ENCODE measurements at places on chromosomes 13 and 19.

GRCh38 chr13:78185700-78186099, 267.1 kb upstream of the EDNRB start:
- no peak for DNase-seq

DNA sequence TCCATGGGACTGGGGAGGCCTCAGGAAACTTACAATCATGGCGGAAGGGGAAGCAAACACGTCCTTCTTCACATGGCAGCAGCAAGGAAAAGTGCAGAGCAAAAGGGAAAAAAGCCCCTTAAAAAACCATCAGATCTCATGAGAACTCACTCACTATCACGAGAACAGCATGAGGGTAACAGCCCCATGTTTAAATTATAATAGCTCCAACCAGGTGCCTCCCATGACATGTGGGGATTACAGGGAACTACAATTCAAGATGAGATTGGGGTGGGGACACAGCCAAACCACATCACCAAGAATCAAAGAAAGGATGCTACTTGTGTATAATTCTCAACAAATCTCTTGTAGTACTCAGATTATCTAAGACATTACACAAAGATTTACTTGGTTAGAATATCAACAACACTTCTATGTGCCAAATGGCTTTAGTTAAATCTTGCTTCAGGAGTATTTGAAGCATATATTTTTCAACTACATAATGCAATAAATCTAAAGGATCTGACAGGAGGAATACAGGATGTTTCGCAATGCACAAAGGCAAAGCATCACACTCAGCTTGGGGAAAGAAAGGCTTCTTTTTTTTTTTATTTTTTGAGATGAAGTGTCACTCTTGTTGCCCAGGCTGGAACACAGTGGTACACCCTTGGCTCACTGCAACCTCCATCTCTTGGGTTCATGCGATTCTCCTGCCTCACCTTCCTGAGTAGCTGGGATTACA, 180.0 kb downstream of the LHFPL6 start:
- DNase-seq, result no peak

- DNase-seq, result no peak
Measured at GRCh38 chr19:50706387-50706786, 13.2 kb downstream of the SHANK1 start.

DNA sequence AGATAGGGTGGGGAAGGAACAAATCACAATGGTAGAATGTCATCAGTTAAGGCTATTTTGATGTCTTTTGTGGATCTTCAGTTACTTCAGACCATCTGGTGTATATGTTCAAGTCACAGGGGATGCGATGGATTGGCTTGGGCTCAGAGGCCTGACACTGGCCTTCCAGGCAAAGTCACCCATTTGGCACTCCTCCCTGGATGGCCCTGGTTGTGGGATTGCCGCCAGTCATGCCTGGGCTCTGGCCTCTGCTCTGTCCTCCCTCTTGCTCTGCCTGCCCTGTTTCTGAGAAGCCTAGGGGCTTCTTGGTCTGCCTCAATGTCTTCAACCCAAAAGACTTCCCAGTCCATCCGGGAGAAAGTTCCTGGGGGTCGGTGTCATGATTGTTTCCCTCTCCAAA, 50.2 kb downstream of the ZNF146 start:
- no peak for DNase-seq

DNA sequence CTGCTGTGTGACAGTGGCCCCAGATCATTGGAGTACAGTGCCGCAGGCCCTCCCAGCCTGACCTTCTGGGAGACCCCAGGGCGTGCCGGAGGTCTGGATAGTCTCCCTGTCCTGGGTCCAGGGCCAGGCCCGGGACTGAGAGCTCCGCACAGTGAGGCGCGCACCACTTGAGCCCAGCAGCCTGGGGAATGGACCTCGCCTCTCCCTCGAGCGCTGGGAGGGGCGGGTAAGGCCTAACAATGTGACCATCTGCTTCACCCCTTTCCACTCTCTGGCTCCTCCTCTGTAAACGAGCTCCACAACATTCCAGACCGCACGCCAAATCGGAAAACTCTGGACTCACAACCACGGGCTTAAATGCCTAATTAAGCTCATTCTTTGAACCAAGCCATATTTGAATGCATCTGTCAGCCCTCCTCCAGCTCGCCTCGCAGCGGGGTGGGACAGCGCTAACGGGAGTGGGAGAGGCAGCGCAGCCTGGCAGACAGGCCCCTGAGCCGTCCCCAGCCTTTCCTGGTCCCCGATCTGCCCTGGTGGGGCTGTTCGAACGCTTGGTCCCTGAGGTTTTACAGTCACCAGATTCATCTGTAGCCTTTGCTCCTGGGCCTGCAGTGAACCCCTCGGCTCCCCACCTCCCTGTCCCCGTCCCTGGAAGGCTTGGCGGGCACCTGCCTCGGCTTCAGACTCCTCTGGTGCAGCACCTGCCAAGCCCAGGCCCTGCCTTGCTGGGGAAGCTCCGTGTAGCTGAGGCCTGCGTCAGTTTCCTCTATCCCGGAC, 120.7 kb upstream of the VSTM2B start:
- no peak for DNase-seq

DNA sequence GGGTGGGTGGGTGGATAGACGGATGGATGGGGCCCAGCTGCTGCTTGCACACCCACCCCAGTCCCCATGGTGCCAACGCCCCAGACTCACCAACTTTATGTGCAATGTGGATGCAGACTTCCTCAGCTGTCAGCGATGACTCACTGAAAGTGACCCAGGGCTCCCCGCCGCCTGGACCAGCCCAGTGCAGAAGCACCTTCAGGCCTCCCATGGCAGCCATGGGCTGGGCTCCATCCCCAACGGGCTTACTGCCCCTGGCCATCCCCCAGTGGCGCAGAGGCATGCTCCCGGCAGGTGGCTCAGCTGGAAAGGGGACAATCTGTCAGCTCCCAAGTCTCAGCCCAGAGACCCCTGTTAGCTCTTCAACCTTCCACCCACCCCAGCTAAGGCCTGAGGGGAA, 2.2 kb downstream of the TYK2 start:
- no peak for DNase-seq

GRCh38 chr13:71290963-71291841, 575.8 kb downstream of the DACH1 start:
- DNase-seq, result no peak

DNA sequence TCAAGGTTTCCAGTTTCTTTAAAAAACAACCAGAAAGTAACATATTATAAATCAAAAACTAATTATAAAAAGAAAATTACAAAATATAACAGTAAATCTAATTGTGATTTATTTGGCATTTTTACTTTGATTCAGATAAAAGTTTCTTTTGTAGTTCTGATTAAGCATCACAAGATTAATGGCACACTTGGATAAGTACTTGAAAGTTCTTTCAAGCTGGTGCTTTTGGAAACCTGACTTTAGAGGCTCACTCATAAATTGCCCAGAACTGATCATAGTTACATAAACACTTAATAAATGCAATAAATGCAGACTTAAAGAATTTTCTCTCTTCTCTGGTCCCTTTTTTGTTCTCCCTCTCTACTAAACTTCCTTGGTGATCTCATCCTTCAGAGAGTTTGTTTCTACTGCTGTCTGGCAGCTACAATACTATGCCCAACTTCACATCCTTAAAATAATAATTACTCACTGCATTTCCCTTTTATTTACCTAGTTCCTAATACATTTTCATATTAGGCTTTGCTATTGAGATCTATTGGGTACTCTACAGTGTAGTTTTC, 1417.0 kb downstream of the EFNB2 start:
- no peak for DNase-seq

- DNase-seq, result peak; percentile 10
Measured at GRCh38 chr13:90868321-90868920, 479.1 kb upstream of the MIR17HG start.

DNA sequence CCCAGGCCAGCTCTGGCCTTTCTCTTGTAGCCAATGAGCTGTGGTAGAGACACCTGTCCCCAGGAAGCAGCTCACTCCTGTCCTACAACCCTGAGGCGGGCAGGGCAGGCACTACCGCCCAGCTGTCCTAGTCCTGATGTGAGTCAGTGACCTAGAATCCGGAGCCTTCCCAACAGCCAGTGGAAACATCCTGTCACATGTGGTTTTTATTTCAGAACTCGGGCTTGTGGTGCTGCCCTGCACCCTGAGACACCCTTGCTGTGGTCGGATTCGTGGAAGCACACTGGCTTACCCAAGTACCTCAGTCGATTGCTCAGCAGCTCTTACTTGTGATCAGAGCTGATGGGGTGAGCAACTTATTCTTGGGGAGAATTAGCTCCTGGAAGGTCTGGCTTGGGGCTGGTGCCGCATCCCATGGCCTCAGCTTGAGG, 83.6 kb upstream of the ARHGEF7 start:
- peak; percentile 63 for DNase-seq

DNA sequence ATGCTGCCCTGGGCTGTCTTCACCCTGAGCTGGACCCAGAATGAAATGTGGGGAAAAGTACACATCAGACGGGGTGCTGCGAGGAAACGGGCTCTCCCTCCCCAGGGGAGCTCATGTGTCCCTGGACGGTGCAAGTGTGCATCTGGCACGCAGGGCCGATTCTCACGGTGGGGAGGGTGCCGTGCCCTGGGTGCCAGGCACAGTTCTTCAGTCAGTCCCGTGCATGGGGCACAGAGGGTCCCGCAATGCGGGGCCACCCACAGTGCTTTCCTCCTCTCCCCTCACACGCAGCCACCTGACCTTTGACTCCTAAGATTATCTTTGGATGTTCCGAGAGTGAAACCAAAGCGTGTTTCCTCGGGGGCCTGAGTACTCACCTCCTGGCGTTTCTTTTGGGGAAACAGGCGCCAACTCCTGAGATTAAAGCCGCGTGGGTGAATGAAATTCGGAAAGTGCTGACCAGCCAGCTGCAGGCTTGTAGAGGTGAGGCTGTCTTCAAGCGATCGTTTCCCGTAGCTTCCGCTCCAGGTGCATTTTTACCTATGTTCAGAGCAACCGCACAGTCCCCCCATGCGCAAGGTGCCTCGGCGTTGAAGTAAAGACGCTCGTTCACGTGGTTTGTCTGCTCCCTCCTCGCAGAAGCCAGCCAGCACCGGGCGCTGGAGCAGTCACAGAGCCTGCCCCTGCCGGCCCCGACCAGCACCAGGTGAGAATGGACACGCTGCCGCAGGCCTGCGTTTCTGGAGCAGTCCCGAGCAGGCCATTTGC, 17.5 kb upstream of the F7 start:
- no peak for DNase-seq

DNA sequence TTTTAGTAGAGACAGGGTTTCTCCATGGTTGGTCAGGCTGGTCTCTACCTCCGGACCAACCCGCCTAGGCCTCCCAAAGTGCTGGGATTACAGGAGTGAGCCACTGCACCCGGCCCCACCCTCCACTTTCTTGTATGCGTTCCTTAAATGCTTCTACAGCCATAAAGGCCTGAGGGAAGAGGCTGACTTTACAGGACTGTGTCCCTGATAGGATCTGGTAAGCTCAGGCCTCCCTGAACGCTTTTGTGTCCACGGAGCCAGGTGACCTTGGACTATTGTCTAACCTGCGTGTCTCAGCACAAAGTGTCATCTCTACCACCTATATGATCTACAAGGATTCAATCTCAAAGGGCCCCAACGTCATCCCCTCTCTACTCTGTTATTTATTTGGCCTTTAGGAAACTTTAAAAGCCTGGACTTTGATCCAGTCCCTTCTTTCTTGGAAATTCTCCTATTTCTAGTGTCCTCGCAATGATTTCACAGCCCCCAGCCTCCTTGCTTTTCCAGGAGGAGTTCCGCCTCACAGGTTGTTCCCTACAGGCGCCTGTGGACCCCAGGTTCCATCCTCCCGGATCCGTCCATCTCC, 701 bp downstream of the ZNF552 start:
- DNase-seq, result no peak

DNA sequence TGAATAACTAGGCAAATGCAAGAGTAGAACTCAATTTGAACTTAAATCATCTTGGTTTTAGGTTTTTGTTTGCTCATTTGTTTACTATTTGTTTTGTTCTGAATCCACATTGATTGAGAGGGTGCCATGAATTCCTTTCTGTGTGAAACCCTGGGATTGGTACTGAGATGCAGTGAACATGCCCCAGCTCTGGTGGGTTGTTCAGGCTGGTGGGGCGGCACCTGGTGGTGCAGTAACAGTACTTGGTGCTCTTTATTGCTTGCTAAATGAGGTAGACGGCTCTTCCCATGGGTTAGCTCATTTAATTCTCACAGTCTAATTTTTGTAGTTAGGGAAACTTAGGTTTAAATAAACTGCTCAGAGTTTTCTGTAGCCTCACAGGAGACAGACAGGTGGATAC, 48.4 kb downstream of the WASF3 start:
- no peak for DNase-seq

DNA sequence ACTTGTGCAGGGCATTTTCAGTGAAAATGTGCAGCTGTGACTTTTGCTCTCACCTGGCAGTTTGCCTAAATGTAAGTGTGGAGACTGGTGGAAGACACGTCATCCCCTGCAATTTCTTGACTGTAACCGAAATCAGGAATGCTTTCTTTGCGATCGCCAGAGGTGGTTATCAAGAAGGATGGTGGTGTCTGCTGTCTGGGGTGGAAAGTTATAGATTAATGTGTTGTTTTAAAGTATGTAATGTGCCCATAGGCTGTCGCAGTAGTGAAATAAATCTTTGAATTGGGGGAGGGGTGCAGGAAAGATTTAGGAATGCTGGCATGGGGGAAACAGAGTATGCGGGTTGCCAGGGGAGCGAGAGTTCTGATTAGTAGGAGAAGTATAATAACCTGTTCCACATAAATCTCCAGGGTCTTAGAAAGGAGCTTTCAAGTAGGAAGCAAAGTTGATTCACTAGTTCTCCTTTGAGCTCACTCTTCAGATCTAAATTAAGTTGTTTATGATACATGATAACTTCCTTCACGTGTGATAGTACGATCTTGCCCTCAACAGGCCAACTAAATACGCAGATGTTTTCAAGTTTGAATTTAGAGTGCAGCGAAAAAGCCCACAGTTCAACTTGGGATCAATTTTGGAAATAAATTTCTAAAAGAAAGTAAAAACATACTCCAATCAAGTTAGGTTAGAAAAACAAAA, 1520.0 kb upstream of the SLC10A2 start:
- DNase-seq, result peak; percentile 83

Measured in astrocyte (in vitro differentiated cells and primary cell).